ENCODE measurements at places on chromosomes 6 and 20. TPM values are rescaled to one million over a fixed set of nuclear protein-coding genes. Genes with fewer than 3 reads are reported as not detected.

GRCh38 chr20:47612670-47613069, 111.0 kb downstream of the NCOA3 start:
- no peak for DNase-seq

GRCh38 chr6:24543683-24544082, 48.9 kb downstream of the ALDH5A1 start:
- no peak for DNase-seq

DNA sequence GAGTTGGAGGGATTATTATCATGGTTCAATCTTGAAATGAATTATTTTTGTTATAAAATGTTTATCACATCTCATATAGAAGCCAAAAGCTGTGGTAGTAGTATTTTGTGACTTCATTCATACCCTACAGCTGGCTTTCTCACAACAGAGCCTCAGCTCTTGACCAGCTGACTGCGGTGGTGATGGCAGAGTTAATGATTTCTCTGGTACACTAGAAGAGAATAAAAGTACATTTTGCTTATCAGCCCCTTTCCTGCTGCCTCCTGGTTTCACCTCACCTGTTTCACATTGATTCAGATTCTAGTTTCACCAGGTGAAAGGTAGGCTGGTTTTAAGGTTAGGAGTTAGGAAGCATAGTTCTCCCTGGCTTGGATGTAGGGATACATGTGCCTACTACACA, 55.7 kb downstream of the AFG1L start:
- DNase-seq, result no peak

DNA sequence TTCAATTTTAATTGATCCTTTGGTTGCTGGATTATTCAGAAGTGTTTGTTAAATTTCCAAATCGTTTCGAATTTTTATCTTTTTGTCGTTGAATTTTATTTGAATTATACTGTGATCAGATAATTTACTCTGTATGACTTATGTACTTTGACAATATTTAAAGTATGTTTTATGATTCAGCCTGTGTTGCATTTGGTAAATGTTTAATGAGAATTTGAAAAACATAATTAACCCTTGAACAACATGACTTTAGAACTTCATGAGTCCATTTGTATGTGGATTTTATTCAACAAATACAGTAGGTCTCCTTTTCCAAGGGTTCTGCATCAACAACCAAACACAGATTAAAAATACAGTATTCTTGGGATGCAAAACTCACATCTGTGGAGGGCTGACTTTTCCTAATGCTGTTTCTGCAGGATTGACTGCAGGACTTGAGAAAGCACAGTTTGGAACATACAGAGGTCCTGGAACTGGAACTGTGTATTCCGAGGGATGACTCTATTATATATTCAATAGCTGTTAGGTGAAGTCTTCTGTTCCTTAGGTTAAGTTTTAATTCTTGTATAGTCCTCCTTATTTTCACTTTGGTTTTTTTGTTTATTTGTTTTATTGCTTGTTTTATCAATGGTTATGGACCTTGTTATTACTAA, 40.5 kb downstream of the FAM83B start:
- DNase-seq, result no peak

DNA sequence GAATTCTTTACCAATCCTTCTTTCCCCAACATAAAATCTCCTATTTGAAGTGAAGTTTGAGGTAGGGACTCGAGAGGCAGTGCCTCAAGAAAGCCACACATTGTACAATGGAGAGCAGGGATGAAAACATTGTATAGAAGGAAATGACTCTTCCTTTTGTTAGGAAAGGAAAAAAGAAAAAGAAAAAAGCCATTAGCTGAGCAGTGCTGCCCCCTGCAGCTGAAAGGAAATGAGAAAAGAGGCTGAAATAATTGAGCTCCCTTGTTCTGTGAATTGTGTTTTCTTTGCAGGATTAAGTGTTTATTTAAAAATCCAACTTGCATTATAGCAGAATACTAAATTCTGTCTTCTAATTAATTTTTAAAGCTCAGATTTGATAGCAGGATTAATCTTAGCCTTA, 162.9 kb upstream of the SASH1 start:
- DNase-seq, result no peak

DNA sequence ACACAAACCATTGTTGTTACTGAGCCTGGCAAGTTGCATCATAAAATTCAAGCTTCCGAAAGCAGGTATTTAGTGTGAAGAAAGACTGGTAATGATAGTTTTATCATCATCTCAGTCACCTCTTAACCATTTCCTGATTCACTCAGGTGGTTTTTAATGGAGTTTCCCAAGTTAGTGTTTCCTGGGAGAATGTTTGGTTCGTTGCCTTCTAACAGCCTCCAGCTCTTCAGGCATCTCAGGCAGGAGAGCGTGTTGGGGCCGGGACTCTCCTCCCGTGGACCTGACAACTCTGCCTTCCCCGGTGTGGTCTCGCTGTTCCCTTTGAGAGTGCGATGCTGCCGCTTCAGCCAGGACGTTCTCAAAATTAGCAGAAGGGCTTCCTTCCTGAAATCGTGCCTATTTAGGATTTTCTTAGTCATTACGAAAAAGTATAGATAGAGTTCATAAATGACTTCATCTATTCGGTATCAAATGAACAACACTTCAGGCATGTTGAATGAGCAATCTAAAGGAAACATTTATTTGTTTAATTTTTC, 105.0 kb upstream of the QKI start:
- DNase-seq, result no peak

- no peak for DNase-seq
Measured at GRCh38 chr20:5153612-5154542, 27.1 kb downstream of the CDS2 start.

- DNase-seq, result no peak
Measured at GRCh38 chr20:38930242-38930569, 4.0 kb downstream of the FAM83D start.

DNA sequence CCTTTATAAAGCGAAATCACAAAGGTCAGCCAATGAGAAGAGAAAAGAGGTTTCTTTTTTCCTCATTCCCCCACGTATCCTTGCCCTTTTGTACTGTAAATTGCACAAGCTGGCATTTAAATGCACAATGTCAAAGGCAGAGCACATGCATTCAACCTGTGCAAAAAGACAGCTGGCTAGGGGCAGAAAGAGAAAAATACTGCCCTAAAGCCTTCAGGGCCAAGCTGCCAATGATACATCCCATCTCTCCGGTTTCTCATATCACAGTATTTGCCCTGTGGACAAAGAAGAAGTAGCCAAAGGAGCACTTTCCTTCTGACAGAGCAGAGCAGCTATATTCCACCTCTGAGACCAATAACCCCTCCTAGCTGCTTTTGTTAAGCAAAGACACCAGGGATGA, 219.2 kb downstream of the TRDN start:
- no peak for DNase-seq

DNA sequence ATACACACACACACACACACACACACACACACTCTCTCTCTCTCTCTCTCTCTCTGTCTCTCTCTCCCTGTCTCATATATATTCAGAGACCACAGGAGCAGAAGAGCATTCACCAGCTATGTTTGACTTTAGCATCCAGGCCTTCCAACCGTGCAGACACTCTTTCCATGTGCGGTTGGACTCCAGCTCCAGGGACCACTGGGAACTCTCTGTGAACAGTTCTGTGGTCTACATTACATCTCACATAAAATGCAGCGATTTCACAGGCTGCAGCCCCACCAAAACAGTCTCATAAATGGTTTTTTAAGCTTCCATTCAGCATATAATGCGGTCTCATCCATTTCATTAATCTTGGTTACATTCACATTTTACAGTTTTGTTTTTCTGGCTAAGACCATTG, 508.4 kb upstream of the SULF2 start:
- no peak for DNase-seq

DNA sequence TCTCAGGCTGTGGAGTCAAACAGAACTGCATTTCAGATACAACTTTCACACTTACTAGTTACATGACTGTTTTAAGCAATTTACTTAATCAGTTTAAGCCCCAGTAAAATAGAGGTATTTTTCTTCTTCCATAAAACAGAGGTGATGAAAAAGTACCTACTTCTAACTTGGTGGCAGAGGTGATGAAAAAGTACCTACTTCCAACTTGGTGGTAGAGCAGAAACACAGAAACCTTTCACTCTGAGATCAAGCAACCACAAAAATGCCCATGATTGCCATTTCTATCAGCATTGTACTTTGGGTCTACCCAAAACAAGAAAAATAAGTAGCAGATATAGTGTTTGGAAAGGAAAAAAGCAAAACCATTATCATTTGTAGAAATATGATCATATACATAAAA, 148.7 kb downstream of the OPRM1 start:
- no peak for DNase-seq

GRCh38 chr6:159988983-159989454, 20.1 kb downstream of the IGF2R start:
- DNase-seq, result no peak

DNA sequence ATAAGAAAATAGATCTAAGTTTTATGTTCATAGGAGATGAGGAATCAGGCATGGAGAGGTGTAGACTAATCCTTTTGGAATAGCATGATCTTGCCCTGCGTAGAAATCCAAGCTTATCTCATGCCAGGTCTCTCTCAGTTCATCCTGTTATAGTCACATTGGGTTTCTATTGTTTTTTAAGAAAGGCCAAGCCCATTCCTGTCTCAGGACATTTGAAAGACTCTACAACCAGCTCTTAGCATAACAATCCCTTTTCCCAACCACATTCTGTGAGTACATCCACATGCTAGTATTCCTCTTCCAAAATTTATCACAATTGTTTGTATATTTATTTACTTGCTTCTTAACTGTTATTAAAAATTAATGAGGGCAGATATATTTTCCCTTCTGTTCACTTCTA, 130.3 kb downstream of the MMUT start:
- DNase-seq, result no peak

DNA sequence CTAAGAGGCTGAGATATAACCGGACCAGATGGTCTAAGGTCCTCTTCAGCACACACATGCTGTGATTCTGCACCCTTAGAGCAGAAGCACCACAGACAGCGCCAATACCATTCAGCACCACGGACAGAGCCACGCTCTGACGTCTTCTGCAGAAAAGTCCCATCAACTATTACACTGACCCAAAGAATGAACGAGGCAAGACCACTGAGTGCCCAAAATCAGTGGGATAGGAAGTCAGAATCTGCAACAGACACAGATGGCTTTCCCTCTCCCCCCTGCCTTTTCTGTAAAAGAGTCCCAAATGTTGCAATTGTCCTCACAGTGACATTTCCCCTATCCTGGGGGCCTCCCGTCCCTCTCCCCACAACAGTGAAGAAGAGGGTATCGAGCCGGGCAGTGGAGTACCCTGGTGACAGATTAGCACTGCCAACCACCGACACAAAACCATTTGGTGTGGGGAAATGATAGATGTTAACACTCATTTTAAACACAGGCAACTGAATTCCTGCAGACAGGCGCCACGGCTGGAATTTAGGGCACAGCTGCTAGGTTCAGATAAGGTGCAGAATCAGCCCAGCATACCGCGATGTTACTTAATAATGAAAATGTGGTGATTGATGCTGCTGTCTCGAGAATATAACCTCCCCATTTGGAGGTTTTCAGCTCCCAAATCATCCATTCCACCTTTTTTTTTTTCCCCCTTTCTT, 66.6 kb upstream of the CTNNBL1 start:
- no peak for DNase-seq

DNA sequence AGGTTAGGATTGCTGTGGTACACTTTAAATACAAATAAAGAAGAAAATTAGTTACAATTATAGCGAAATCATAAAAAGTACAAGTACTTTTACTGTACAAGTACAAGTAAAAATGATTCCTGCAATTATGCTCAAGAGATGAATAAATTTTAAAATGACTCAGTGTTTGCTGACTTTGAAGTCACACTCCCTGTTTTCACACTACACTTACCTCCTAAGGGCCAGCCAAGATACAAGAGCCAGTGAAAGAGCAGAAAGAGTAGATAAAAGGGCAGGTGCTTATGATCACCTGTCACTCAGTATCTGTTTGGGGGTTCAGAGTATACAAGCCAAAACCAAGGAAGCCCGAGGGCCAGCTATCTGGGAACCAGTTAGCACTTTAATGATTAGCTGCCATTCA, 41.0 kb upstream of the COL21A1 start:
- DNase-seq, result no peak

GRCh38 chr6:90435207-90435899, 138.7 kb upstream of the BACH2 start:
- no peak for DNase-seq

Gene PPIL6
- 2.2 TPM for total RNA-seq

Gene GLP1R
- not detected for total RNA-seq

Gene FKBP1A
- 695 TPM for total RNA-seq

Gene IP6K3
- total RNA-seq, result not detected

Gene TSPO2
- not detected for total RNA-seq

Gene KIF6
- total RNA-seq, result not detected

Gene DSP
- total RNA-seq, result 20.1 TPM

Gene PHACTR1
- 0.05 TPM for total RNA-seq

Gene MLN
- total RNA-seq, result not detected

Gene TSBP1
- not detected for total RNA-seq

Gene MUCL3
- total RNA-seq, result not detected

All from Panc1 (cell line).